ENCODE measurements at places on chromosomes 4 and X. TPM values are rescaled to one million over a fixed set of nuclear protein-coding genes. Genes with fewer than 3 reads are reported as not detected.

CYLC1 gene
- not detected for total RNA-seq

NMU gene
- total RNA-seq: not detected

RPS6KA6 gene
- total RNA-seq: 4.0 TPM

HTATSF1 gene
- 25.3 TPM for total RNA-seq

MAGED4 gene
- total RNA-seq: 58.6 TPM

CCDC158 gene
- 0.59 TPM for total RNA-seq

CWH43 gene
- total RNA-seq: not detected

SSX2 gene
- not detected for total RNA-seq

CSAG2 gene
- not detected for total RNA-seq

UGT2A1 gene
- total RNA-seq: not detected

- no peak for DNase-seq
These were observed 211.6 kb upstream of the TAPT1 start for GRCh38 chr4:16437836-16438235.

- peak; percentile 35 for DNase-seq
These were observed 44.9 kb downstream of the GPM6A start for GRCh38 chr4:175767150-175767549.

- DNase-seq: no peak
These were observed 66.8 kb downstream of the RAPGEF2 start for GRCh38 chr4:159169404-159170302.

- peak; percentile 51 for DNase-seq
These were observed 95.9 kb upstream of the PTPN13 start for GRCh38 chr4:86497980-86498862.

DNA sequence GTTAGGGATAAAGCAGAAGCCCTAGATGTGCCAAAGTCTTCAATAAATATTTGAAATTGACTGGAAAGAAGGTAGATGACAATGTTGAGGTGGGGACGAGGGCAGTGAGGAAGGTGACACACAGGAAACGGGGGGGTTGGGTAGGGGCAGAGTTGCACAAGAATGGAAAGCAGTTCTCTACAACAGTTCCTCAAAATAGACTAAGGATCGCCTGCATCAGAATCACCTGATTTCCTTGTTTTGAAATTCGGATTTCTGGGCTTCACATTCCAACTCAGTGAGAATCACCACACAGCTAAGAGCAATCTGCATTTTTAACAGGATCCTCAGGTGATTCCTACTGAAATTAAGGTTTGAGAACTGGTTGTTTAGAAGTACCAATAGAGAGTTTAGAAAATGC lies 70.6 kb downstream of the ARFIP1 start:
- peak; percentile 75 for DNase-seq

Measured in osteoblast (primary cell).